ENCODE measurements at places on chromosomes 5 and 9.

- no peak for DNase-seq
Observed at GRCh38 chr9:20611691-20612287, 10.5 kb downstream of the MLLT3 start.

DNA sequence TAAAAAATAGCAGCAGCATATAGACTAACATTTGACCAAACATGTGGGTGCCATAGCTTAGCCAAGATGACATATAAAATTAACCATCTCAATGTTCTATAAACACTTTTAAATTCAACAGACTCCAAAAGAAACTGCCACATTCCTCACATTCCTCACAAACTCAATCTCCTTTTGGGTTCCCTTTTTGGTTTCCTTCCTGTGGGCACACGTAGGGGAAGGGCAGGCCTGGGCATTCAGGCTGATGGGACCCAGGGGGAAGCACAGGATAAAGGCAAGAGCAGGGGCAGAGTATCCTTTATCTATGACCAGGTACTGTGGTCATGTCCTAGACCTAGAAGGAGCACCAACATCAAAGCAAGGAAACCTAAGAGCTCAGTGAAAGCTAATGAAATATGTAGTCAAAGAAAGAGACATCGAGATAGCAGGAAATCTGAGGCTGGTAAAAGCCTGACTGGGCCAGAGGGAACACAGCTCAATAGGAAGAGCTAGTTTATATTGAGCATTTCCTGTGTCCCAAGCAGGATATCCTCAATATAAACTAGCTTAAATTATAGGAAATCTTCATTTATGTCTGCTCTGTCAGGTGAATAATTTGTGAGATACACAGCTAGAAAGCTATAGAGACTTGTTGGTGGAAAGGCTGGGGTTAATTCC lies 13.6 kb upstream of the ERAP1 start:
- no peak for DNase-seq

GRCh38 chr9:87211669-87212068 lies 264.4 kb upstream of the GAS1 start:
- no peak for DNase-seq

DNA sequence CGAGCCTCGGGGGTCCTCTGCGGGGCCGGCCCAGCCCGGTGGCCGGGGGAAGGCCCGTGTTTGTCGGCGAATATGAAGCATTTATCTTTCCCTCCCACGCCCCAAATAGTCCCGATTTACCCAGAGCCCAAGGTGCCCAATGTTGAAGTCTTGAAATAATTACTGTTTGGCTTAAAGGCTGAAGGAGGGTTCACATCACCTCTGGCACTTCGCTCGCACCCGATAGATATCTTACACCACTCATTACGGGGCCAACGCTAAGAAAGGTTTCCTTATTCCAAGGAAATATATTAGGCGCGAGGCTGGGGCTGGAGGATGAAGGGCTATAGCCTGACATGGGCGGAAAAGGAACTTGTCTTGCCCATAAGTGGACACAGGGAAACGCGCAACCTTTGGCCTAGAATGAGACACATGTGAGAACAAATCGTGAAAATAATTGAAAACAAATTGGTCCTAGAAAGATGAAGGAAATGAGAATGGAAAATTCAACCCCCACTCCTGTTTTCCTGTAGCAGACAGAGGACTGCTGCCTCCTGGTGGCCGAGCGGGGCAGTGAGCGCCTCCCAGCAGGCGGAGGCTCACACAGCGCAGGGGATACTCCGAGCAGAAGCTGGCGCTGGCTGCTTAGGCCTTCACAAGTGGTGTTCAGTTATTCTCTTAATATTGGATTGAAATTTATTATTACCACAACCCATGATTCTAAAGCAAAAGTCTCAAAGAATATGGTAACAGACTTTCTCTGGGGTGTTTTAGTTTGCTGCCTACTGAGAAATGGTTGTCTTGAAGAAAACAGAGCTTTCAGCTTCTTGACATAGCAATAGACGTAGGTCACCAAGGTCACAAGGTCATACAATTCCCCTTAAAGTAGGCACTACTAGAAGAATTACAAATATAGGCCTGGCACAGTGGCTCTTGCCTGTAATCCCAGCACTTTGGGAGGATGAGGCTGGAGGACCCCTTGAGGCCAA lies 7.9 kb downstream of the CCL21 start:
- peak; percentile 79 for DNase-seq

GRCh38 chr9:22722492-22722891 lies 275.9 kb downstream of the DMRTA1 start:
- no peak for DNase-seq

GRCh38 chr9:135095470-135096407 lies 8.3 kb downstream of the OLFM1 start:
- DNase-seq: no peak

- no peak for DNase-seq
Observed at GRCh38 chr5:111083323-111083722, 8.8 kb upstream of the WDR36 start.

DNA sequence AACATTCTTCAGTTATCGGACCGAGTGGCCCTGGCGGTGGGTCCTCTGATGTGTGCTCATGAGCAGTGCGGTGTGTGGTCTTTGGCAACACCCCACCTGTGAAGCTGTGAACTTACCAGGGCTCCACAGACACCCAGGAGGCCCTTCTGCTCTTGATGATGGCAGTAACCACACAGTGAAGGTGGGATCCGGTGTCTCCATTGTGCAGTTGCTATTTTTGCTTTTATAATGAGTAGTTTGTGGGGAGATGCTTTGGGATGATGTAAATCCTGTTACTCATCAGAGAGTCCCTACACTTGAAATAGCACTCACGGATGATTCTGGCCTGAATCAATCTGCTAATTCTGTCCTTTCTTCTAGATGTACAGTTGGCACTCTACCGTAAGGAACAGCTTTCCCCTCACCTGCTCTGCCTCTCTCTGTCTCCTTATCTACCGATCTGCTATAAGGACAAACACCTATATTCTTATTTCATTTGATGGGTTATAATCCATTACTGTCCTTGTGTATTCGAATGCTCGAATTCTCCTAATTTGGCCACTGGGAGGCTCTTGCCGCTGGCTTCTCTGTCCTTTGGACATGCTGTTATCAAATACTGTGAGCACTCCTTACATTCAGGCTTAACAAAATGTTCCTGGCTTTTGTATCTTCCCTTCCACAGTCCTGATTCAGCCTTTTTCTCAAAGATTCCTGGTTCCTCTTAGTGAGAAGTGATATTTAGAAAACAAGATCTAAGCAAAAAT lies 20.2 kb downstream of the ATPSCKMT start:
- no peak for DNase-seq

- DNase-seq: no peak
Observed at GRCh38 chr9:100428871-100429654, 2.1 kb downstream of the MSANTD3 start.

GRCh38 chr5:175695161-175696126 lies 37.6 kb downstream of the HRH2 start:
- no peak for DNase-seq

GRCh38 chr9:81906671-81907070 lies 21.6 kb upstream of the SPATA31D4 start:
- DNase-seq: no peak

- DNase-seq: no peak
Observed at GRCh38 chr9:110330484-110331105, 7.1 kb downstream of the TXNDC8 start.

DNA sequence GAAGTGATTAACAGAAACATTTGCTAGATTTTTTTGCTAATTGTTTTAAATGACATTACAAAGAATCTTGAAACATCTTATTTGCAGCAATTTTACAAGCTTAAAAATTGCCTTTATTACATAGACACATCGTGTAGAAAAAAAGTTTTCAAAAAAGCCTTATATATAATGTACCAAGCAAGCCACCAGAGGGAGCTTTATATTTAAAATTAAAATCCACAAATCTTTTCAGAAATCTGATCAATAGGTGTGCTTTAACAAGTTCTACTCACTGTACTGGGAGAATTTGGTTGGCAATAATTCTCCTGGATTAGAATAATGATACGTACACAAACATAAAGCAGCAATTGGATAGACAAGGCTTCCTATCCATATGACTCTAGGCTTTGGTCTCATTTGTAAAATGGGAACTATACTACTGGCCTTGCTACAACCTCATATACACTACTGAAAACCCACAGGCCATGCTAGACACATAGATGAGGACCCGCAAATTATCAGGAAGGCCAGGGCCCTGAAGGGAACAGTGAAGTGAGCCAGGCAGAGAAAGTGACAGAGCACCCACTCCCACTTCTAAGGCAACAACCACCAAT lies 4.8 kb downstream of the PSMB7 start:
- DNase-seq: no peak

GRCh38 chr9:1659363-1659690 lies 355.8 kb upstream of the SMARCA2 start:
- no peak for DNase-seq
